ENCODE measurements at places on chromosomes 7 and 10.
A peak's percentile ranks its signal among the peaks of the same experiment; 100 is the strongest.

DNA sequence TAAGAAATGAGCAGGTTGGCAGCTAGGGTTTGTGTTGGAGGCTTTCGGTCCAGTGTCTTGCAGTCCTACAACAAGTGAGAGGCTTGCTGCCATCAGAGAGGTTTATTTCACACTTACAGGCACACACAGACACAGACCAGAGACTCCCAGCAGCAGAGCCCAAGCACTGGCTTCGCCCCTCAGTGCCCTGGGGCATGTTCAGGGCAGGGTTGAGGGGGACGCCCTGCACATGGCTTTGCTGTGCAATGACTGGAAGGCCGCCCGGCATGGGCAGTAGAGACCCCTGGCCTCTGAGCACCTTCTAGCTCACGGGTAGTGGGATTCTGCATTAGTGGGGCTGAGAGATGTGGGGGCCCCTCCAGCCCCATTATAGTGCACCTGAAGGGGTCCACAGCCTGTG, 3.8 kb downstream of the SPRN start:
- no peak for DNase-seq

DNA sequence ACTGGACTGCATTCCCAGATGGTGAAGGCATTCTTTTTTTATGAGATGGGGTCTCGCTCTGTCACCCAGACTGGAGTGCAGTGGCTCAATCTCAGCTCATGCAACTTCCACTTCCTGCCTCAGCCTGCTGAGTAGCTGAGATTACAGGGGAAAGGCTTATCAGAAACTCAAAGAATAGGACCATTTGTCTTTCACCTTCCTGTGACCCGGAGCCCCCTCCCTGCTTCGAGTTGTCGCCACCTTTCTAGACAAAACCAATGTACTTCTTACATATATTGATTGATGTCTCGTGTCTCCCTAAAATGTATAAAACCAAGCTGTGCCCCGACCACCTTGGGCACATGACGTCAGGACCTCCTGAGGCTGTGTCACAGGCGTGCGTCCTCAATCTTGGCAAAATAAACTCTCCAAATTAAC, 1.8 kb upstream of the METTL27 start:
- no peak for DNase-seq

GRCh38 chr7:124718032-124718766, 47.4 kb downstream of the GPR37 start:
- no peak for DNase-seq

- no peak for DNase-seq
Observed at GRCh38 chr7:138515001-138515528, 55.0 kb downstream of the TRIM24 start.

DNA sequence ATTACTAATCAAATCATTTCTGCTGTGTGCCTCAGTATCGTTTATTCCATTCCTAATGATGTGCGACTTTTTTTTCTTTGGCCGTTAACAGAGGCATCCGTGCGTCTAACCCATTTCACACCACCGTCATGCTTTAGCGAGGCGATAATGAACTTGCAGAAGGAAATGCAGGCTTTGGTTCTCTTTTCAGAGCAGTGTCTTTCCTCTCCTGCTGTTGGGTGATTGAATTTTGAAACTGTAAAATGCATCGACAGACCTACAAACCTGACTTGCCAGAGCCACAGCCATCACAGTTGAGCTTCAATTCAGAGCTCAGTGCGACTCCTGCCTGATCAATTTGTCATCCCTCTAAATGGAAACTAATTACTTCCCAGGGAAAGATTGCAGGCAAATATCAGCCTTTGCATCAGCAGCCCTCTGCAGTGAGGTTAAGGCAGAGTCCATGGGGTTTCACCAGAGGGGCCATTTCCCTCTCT, 486.0 kb upstream of the GALNT17 start:
- no peak for DNase-seq

DNA sequence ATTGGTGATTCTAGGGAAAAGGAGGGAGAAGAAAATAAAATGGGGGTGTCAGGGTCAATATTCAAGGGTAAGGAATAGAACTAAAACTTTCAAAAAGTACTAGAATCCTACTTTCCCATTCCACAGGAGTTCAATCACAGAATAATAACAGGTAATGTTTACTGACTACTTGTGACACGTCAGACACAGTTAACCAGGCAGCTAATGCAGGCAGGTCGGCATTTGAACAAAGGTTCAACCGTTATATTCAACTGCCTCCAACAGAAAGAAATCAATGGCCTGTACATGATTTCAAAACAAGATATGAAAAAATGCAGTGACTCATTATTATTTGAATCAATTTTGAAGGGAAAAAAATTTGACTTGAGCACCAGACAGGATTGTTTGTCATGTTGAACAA, 3.1 kb downstream of the ASB15 start:
- DNase-seq: no peak

DNA sequence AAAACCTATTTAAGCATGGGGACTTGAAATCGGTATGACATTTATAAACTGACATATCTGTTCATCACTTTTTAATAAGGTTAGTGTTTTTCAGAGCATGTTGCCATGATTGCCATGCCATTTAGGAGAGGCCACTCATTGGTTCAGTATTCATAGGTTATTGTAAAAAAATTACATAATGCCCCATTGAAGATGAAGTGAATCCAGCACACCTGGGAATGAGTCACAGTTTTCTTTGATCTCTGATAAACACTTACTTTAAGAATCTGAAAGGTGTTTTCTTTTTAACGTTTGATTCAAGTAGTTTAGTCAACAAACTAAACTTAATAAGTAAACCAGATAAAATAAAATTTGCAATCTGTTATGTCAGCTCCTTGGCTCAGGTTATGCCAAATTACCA, 278.3 kb downstream of the ARL4A start:
- DNase-seq: no peak

GRCh38 chr7:79529214-79529880, 75.9 kb upstream of the MAGI2 start:
- no peak for DNase-seq

DNA sequence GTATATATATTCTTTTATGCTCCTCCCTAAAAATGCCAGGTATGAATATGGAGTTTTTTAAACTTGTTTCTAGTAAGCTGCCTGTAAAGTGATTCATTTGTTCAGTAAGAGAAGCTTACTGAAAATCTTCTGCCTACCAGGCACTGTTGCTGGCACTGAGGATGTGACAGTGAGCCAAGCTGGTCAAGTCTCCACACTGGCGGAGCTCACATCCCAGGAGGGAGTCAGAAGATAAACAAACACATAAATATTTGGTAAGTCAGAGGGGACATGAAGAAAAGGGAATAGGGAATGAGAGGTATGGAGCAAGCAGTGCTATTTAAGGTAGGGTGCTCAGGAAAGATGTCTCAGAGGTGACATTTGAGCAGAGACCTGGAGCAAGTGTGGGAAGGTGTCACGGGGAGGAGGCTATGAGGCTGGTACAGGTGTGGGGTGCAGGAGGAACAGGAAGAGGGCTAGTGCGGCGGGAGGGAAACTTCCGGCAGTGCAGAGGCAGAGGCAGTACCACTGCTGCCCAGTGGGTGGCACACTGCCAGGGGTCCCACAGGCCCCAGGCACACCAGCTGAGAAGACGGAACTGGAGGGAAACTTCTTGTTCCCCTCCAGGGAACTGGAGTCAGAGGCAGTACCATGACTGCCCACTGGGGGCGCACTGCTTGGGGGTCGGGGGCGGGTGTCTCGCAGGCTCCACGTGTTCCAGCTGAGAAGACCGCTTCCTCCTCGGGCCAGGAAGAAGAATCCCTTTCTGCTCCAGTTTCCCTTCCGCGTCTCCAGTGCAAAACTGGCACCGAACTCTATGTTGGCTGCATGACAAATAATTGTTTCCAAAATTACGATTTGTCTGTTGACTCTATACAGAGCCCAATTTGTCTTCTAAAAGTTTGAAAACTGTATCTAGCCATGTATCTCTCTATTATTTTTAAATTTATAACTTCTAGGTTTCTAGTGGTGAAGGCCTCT, 161.0 kb downstream of the TEX36 start:
- DNase-seq: peak; percentile 59

- no peak for DNase-seq
Observed at GRCh38 chr10:129890170-129890569, 73.9 kb downstream of the EBF3 start.

GRCh38 chr7:33804140-33804660, 101.1 kb upstream of the BMPER start:
- no peak for DNase-seq

GRCh38 chr7:141045126-141045841, 28.6 kb upstream of the TMEM178B start:
- no peak for DNase-seq

DNA sequence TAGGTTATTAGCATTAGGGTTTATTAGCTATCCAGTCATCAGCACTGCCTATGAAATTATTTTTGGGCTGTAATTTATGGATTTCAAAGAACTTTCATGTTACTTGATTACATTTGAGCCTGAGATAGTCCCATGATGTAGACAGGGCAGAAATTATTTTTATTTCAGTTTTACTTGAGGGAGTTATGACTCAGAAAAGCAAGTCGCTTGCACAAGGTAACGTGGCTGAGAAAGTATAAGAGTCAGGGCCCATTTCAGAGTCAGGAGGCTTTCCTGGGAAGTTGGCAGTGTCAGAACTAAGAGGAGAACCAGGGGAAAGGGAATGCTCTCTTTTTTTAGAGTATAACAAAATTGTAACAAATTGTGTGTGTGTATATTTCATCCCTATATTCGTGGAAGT, 16.5 kb downstream of the GATA3 start:
- DNase-seq: no peak

GRCh38 chr7:28718545-28718944, 239.6 kb downstream of the TRIL start:
- DNase-seq: no peak

DNA sequence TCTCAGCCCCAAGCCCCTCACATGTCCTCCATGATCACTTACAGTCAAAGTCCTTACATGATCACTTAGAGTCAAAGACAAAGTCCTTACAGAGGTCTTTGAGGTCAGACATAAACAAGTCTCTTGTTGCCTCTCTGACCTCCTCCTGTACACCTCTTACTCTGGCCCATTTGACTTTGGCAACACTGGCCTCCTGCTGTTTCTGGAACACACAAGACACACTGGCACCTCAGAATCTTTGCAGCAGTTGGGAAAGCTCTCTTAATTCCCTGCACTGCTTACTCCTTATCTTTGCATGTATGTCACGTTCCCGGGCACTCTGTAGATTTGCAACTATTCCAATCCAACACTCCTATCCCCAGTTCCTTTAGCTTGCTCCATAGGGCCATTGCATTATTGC, 102.3 kb downstream of the NSUN6 start:
- no peak for DNase-seq

GRCh38 chr7:4845740-4846142, 16.1 kb downstream of the PAPOLB start:
- DNase-seq: no peak

DNA sequence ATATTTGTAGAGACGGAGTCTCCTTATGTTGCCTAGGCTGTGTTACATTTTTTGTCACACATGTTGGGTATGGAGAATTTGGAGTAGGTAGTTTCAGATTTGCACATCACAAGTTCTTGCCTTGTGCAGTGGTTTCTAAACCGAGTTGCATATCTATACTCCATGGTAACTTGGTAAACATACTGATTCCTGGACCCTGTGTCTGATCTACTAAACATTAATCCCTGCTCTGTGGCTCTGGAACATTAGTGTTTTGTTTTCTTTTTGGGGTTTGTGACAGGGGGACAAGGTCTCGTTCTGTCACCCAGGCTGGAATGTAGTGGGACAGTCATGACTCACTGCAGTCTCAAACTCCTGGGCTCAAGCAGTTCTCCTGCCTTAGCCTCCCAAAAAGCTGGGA, 24.7 kb downstream of the AUTS2 start:
- DNase-seq: no peak

- DNase-seq: no peak
Observed at GRCh38 chr10:68334672-68335467, 2.1 kb upstream of the PBLD start.

DNA sequence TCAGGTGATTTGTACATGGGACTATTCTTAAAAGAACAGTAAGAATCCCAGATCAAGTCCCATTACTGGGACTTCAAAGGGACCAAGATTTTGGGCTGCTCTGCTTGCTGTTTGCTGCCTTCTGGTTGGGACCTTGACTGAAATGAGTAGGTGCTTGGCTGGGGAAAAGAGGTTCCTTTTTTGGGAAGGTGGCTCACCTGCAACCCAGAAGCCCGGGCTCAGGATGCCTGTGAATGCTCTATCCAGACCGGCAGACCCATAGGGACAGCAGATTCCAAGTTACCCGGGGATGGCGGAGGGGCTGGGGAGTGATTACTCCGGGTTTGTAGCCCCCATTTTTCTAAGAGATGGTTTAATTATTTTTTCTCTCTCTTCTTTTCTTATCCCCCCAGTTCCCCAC, 104.0 kb downstream of the CPXM2 start:
- DNase-seq: no peak

DNA sequence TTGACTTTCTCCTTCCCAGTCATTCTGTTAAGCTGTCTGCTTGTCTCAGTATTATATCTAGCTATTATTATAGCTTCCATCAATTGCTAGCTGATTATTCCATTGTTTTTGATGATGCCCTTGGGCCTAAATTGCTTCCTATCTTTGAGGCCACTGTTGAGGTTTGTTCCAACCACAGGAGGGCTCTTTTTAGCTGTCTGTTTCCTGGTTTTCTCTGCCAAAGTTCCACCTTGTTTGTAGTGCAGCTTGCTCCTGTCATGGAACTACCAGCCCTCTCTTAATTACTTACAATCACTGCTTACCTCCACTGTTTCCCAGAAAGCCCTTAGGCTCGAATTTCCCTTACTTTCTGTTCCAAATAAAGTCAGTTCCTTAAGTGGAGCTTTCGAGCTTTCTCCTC, 118.7 kb upstream of the SEC61G start:
- no peak for DNase-seq

GRCh38 chr10:116099023-116099420, 174.0 kb downstream of the GFRA1 start:
- DNase-seq: no peak

DNA sequence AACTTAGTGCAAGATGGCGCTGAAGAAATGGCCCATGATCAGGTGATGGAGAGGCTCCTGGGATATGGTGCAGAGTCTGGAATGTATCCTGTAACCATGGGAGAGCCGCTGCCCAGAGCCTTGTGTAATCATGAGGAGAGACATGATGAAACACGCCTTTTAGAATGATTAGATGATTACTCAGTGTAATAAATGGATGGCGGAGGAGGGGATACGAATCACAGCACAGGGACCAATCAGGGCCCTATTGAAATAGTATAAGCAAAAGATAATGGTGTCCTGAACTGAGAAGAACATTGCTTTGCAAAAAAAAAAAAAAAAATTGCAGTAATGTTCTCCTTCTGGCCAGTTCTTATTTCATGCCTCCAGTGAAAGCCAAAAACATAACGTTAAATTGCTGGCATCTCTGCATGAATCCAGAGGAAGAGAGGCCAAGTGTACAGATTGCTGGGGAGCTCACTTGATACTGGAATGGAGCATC, 668.5 kb upstream of the AUTS2 start:
- DNase-seq: no peak

GRCh38 chr7:16071246-16071857, 350.0 kb downstream of the CRPPA start:
- DNase-seq: no peak

DNA sequence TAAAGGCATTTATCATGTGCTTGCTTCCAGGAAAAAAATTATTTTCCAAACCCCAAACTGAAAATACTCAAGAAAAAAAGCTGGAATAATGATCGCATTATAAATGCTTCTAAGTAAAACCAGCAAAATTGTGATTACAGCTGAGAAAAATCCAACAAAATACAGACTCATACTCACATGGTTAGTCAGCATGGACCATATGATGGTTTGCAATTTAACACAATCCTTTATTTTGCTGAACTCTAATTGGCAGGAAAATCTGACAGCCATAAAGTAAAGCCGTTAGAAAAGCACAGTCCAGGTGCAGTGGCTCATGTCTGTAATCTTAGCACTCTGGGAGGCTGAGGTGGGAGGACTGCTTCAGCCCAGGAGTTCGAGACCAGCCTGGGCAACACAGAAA, 59.6 kb downstream of the BRI3 start:
- DNase-seq: no peak
